ENCODE measurements at places on chromosomes 2 and 18.

- no peak for DNase-seq
These were observed 8.3 kb downstream of the TRIM54 start for GRCh38 chr2:27290549-27290948.

- DNase-seq, result peak; percentile 86
These were observed at the start of gene SERPINE2 for GRCh38 chr2:224039080-224039769. Gene SERPINE2 (minus strand): TSS chr2:224039286. CDS start chr2:224001900, 37,386 bp downstream.

- no peak for DNase-seq
These were observed 14.9 kb upstream of the ITM2C start for GRCh38 chr2:230849633-230850357.

DNA sequence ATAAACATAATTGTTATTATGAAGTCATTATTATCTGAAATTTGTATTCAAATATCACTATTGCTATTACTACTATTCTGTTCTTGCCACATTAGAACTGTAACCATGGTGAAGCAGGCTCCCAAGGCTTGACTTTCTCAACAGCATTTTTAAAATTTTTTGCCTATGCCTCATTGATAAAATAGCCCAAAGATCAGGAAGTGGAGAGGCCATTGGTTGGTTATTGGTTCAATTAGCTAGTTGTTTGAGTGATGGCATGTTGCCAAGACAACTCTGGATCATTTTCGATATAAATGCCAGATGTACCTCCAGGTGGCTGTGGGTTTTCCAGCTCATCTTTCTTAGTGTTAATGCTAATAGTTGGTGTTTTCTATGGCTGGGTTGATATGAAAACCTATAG is 513.5 kb downstream of the TRIB2 start:
- DNase-seq, result no peak

GRCh38 chr2:138974651-138975050 is 194.5 kb upstream of the NXPH2 start:
- DNase-seq, result peak; percentile 67

- no peak for DNase-seq
These were observed 221.4 kb upstream of the FBXO11 start for GRCh38 chr2:48127612-48128191.

GRCh38 chr2:191740759-191741158 is 62.8 kb downstream of the NABP1 start:
- no peak for DNase-seq

DNA sequence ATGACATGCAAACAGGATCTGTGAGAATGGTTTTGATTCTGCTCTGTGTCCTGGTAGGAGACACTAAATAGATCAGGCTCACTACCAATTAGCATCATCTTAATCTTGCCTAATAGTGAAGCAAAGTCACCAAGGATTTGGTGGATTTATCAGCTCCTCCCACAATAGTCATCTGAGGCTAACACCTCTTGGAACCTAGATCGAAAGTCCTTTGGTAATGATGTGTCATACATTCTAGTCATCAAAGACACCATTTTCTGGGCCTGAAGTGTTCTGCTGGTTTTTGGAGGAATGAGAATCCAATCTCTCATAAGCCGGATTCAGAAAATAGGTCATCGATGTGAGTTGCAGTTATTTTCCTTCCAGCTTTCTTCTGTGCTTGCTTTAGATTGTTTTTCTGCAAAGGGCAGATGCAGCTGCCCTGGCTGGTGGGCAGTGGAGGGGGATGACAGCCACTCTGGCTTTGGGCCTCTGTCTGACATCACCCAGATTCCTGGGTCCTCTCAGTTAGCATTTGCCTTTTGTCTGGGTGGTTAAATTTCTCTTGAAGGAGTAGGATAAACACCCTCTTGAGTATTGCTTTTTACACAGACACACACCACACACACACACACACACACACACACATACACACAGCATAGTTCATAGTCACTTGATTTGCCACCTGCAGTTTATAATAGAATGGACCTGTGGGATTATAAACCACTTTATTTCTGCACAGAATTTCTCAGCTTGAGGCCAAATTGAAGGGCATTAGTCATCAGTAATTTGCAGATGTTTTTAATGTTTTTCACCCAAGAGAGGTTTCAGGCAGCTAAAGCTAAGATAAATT is at the start of gene MYO3B:
Gene MYO3B, plus strand, starts transcription at position 198 of the 832 bp plus-strand sequence. Its CDS starts 141 bp downstream, at position 339.
- DNase-seq, result peak; percentile 63

GRCh38 chr2:54041135-54041534 is 70.3 kb upstream of the PSME4 start:
- DNase-seq, result peak; percentile 14

GRCh38 chr2:10964052-10964790 is 52.5 kb downstream of the KCNF1 start:
- no peak for DNase-seq

GRCh38 chr2:20450201-20450999 is 3.5 kb downstream of the RHOB start:
- DNase-seq, result peak; percentile 61

- DNase-seq, result no peak
These were observed 1029.9 kb upstream of the ACVR2A start for GRCh38 chr2:146814971-146815370.
